ENCODE measurements at places on chromosomes 16 and 17.

DNA sequence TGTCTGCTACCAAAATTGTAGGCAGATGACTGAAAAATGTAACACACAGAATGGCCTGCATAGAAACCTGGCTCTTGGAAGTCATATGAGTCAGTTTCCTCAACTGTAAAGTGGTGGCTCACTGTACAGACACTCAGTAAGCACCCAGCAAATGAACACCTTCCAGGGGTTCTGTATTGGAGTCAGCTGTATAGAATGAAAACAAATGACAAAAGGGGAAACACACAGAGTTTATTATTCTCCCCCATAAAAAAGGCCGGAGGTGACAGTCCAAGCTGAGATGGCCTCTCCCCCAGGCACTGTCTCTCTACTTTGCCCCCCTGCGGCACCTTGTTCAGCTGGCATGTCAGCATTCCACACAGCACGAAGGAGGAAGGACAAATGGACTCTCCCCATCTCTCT, 6.2 kb upstream of the MEOX1 start:
- peaks cover 3% of the 10 kb centered on the region for H3K4me1 ChIP-seq
- DNase-seq, result no peak
- no peak overlapping the region for H3K27ac ChIP-seq

DNA sequence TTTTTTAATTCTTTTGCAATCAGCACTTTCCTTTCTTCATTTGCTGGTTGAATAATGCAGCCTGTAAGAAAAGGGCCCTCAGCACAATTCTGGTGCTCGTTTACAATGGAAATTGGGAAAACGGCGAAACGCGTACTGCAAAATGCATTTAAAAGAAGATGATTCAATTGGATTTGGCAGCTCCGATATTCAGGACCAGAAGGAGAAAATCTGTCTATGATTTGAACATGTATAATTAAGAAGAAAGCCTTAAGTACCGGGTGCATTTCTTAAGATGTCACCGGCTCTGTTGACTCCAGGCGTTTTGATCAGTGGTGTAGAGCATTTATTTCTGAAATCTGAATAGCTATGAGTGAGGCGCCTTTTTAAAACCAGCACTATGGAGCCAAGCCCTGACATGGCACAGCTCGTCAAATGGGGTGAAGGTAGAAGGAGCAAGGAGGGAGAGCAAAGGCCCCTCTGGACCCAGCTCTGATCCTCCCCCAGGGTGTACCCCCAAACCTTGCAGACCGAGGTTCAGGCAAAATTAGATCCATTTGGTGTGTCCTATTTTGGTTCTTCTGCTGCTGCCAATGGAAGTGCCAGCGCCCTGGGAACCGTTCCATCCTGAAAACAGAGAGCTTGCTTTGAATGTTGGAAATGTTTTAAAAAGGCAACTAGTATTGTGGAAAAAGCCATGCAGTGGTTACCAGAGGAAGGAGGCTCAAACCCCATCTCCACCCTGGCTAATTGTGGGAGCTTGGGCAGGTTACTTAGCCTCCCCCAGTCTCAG, 161.4 kb upstream of the RPL38 start:
- DNase-seq, result no peak
- no peaks in the 10 kb centered on the region for H3K4me1 ChIP-seq
- H3K36me3 ChIP-seq, result no peaks in the 10 kb centered on the region
- H3K27me3 ChIP-seq, result no peaks in the 10 kb centered on the region
- no peak overlapping the region for H3K27ac ChIP-seq

- H3K4me1 ChIP-seq, result no peaks in the 10 kb centered on the region
- H3K27ac ChIP-seq, result no peak overlapping the region
- no peak for DNase-seq
- H3K27me3 ChIP-seq, result no peaks in the 10 kb centered on the region
These were observed 13.1 kb upstream of the PRR35 start for GRCh38 chr16:546909-547770.

- no peak overlapping the region for H3K4me3 ChIP-seq
- H3K27ac ChIP-seq, result no peak overlapping the region
- DNase-seq, result no peak
- H3K4me1 ChIP-seq, result no peaks in the 10 kb centered on the region
- H3K27me3 ChIP-seq, result no peaks in the 10 kb centered on the region
These were observed 15.6 kb downstream of the GAA start for GRCh38 chr17:80116921-80117380.

GRCh38 chr16:48365025-48365600, 20.1 kb downstream of the SIAH1 start:
- no peaks in the 10 kb centered on the region for H3K27me3 ChIP-seq
- DNase-seq, result no peak
- peaks cover 21% of the 10 kb centered on the region for H3K4me1 ChIP-seq
- no peaks in the 10 kb centered on the region for H3K36me3 ChIP-seq
- H3K27ac ChIP-seq, result peak overlapping the region; percentile 22

GRCh38 chr17:68771867-68772515, 170.8 kb upstream of the FAM20A start:
- H3K36me3 ChIP-seq, result no peaks in the 10 kb centered on the region
- no peaks in the 10 kb centered on the region for H3K27me3 ChIP-seq
- H3K27ac ChIP-seq, result no peak overlapping the region
- peak overlapping the region; percentile 13 for H3K4me3 ChIP-seq
- no peak for DNase-seq

GRCh38 chr17:49616601-49617131, 41.0 kb downstream of the NXPH3 start:
- H3K4me1 ChIP-seq, result peaks cover 17% of the 10 kb centered on the region
- DNase-seq, result no peak
- peaks cover 15% of the 10 kb centered on the region for H3K36me3 ChIP-seq

GRCh38 chr17:57871155-57871554, 21.3 kb upstream of the MRPS23 start:
- no peak for DNase-seq
- H3K27ac ChIP-seq, result no peak overlapping the region
- H3K4me3 ChIP-seq, result no peak overlapping the region
- no peaks in the 10 kb centered on the region for H3K36me3 ChIP-seq
- peaks cover 32% of the 10 kb centered on the region for H3K4me1 ChIP-seq
- peaks cover 35% of the 10 kb centered on the region for H3K27me3 ChIP-seq

GRCh38 chr16:59988591-59988990, 1254.5 kb upstream of the GOT2 start:
- H3K27me3 ChIP-seq, result no peaks in the 10 kb centered on the region
- DNase-seq, result no peak
- H3K27ac ChIP-seq, result no peak overlapping the region
- H3K4me1 ChIP-seq, result no peaks in the 10 kb centered on the region
- no peak overlapping the region for H3K4me3 ChIP-seq

- H3K27ac ChIP-seq, result no peak overlapping the region
- H3K36me3 ChIP-seq, result no peaks in the 10 kb centered on the region
- DNase-seq, result no peak
- peaks cover 41% of the 10 kb centered on the region for H3K27me3 ChIP-seq
These were observed 30.3 kb upstream of the C16orf78 start for GRCh38 chr16:49343291-49343690.

- H3K27ac ChIP-seq, result peak overlapping the region; percentile 92
- no peak for DNase-seq
- no peaks in the 10 kb centered on the region for H3K27me3 ChIP-seq
- peaks cover 33% of the 10 kb centered on the region for H3K4me1 ChIP-seq
- no peak overlapping the region for H3K4me3 ChIP-seq
- H3K36me3 ChIP-seq, result peaks cover 14% of the 10 kb centered on the region
These were observed 19.5 kb downstream of the MINK1 start for GRCh38 chr17:4852567-4853207.

DNA sequence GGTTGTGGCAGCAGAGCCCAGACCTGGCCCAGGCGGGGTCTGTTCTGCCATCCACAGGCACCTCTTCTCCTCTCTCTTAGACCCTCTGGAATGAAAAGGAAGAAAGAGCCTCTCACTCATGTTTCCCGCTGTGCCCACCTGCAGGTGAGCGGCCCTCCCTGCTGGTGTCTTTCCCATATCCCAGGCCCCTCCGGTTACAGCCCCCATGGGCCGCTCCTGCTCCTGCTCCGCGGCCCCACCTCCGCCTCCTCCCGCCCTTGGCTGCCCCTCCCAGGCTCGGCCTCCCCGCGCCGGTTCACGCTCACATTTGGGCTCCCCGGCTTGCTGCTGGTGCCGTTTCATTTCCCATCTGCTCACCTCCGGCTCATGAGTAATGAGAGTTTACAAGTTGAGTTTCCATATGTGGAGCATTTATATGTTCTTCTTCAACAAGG, 98.7 kb upstream of the SDK2 start:
- no peaks in the 10 kb centered on the region for H3K27me3 ChIP-seq
- H3K36me3 ChIP-seq, result no peaks in the 10 kb centered on the region
- no peak overlapping the region for H3K4me3 ChIP-seq
- peaks cover 13% of the 10 kb centered on the region for H3K4me1 ChIP-seq

GRCh38 chr17:5446786-5447185, 7.8 kb upstream of the C1QBP start:
- peaks cover 89% of the 10 kb centered on the region for H3K36me3 ChIP-seq
- no peaks in the 10 kb centered on the region for H3K27me3 ChIP-seq
- H3K4me3 ChIP-seq, result no peak overlapping the region
- peaks cover 5% of the 10 kb centered on the region for H3K4me1 ChIP-seq

DNA sequence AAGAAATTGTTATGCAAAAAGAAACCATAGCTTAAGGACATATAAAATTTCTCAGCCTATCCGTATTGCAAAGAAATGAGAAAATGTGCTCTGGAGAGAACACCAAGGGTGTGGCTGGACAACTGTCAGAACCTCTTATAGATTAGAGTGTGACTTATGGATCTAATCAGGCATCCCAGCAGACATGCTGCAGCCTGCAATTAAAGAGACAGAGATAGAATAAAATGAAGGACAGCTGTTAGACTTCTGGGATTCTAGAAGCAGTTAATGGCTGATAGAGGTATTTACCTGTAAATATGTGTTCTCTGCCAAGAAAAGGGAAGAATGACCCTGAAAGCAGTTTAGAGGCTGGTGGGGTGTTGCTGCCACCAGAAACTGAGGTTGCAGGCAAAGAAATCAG, 160.1 kb upstream of the KIF2B start:
- peaks cover 6% of the 10 kb centered on the region for H3K36me3 ChIP-seq
- no peaks in the 10 kb centered on the region for H3K4me1 ChIP-seq
- no peaks in the 10 kb centered on the region for H3K27me3 ChIP-seq
- no peak overlapping the region for H3K27ac ChIP-seq
- no peak for DNase-seq
- no peak overlapping the region for H3K4me3 ChIP-seq
